ENCODE measurements at places on chromosomes 4 and X. TPM values are rescaled to one million over a fixed set of nuclear protein-coding genes. Genes with fewer than 3 reads are reported as not detected.

MAGEC1 gene
- total RNA-seq = not detected

TIGD4 gene
- total RNA-seq = 0.18 TPM

SASH3 gene
- total RNA-seq = not detected

CXCL10 gene
- total RNA-seq = not detected

PPP4R3C gene
- not detected for total RNA-seq

SCD5 gene
- total RNA-seq = 35.8 TPM

LIAS gene
- 9.7 TPM for total RNA-seq

NIPAL1 gene
- total RNA-seq = 1.7 TPM

PAK3 gene
- 0.16 TPM for total RNA-seq

SPOCK3 gene
- total RNA-seq = not detected

GPR82 gene
- not detected for total RNA-seq

SUPT20HL1 gene
- total RNA-seq = not detected

TEX11 gene
- not detected for total RNA-seq

SYNPO2 gene
- 0.07 TPM for total RNA-seq

PRRG1 gene
- 28.3 TPM for total RNA-seq

IL2 gene
- total RNA-seq = not detected

RHOXF2 gene
- total RNA-seq = not detected

TCEAL6 gene
- not detected for total RNA-seq

ERVMER34-1 gene
- not detected for total RNA-seq

CT45A10 gene
- not detected for total RNA-seq

INPP4B gene
- total RNA-seq = 2.8 TPM

AFAP1 gene
- 103 TPM for total RNA-seq

RAB41 gene
- total RNA-seq = not detected

NOX1 gene
- total RNA-seq = not detected

EGFL6 gene
- total RNA-seq = not detected

ASB9 gene
- total RNA-seq = 5.6 TPM

PAGE2B gene
- total RNA-seq = not detected

UGT2A1 gene
- not detected for total RNA-seq

GAGE12E gene
- not detected for total RNA-seq

CSAG3 gene
- not detected for total RNA-seq

PFKFB1 gene
- total RNA-seq = 0.20 TPM

USP51 gene
- 0.97 TPM for total RNA-seq

SUPT20HL2 gene
- total RNA-seq = not detected

XAGE1A gene
- not detected for total RNA-seq

RBPJ gene
- total RNA-seq = 46.4 TPM

STK32B gene
- 7.8 TPM for total RNA-seq

PDE6B gene
- 1.8 TPM for total RNA-seq

GAGE1 gene
- not detected for total RNA-seq

TEX13D gene
- not detected for total RNA-seq

AFF1 gene
- total RNA-seq = 80.7 TPM

ZCCHC12 gene
- total RNA-seq = 0.29 TPM

DMP1 gene
- total RNA-seq = not detected

CXXC4 gene
- not detected for total RNA-seq

ABLIM2 gene
- 0.30 TPM for total RNA-seq

All from endothelial cell of umbilical vein (primary cell).